Skeletal muscle tissue (tissue), 5 donors: ENCODE measurements at places on chromosomes 5 and 9. TPM values are rescaled to one million over a fixed set of nuclear protein-coding genes. Genes with fewer than 3 reads are reported as not detected.

The NHP2 gene
- 77.8 TPM for total RNA-seq

The PWWP2A gene
- total RNA-seq, result 13.0 TPM

The ORM2 gene
- not detected for total RNA-seq

The CD72 gene
- total RNA-seq, result 2.1 TPM

The GPR150 gene
- total RNA-seq, result under 0.01 TPM

The GPR151 gene
- not detected for total RNA-seq

The TRIM36 gene
- 2.6 TPM for total RNA-seq

The TMC1 gene
- 0.52 TPM for total RNA-seq

The SEMA6A gene
- 43.8 TPM for total RNA-seq

The FOXD4L6 gene
- total RNA-seq, result not detected

The PLGRKT gene
- total RNA-seq, result 15.1 TPM

The FAF2 gene
- 24.0 TPM for total RNA-seq

The GRM6 gene
- total RNA-seq, result not detected

The GABRA1 gene
- total RNA-seq, result not detected

The GRIN3A gene
- 0.52 TPM for total RNA-seq

The GRXCR2 gene
- not detected for total RNA-seq

The EQTN gene
- total RNA-seq, result not detected

The IFNA21 gene
- not detected for total RNA-seq

The CMBL gene
- total RNA-seq, result 34.4 TPM
